ENCODE measurements at places on chromosomes 7 and 10.

- DNase-seq = no peak
Observed at GRCh38 chr7:156604311-156604710, 36.3 kb upstream of the RNF32 start.

- no peak for DNase-seq
Observed at GRCh38 chr7:18553605-18554003, 58.1 kb downstream of the HDAC9 start.

DNA sequence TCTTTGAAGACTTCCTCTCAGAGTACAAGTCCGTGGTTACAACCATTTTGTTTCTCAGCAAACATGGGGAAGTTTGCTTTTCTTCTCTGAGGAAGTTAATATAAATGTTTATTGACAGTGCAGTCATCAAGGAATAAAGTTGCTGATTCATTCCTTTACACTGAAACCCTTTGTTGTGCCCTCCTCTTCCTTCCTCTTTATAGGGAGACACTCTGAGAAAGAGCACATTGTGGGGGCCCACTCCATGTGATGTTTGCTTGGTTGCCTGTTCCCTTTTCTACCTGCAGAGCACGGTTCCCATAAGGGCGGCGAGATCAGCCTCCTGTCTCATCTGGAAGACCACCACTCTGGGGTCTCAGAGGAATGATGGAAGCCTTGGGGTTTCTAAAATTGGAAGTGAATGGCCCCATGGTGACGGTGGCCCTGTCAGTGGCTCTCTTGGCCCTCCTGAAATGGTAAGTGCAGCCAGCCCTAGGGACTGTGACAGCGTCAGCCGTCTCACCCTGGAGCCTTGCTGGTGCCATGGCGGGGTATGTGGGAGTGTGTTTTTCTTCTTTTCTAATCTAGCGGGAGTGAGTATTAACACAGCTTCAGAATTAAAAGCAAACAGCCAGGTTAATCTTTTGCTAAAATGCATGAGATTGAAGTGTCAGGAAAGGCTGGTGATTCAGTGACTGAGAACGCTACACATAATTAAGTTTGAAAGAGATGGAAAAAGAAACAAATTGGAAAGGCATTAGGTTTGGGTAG, at the start of gene TBXAS1:
Gene TBXAS1, plus strand, starts transcription at position 240 of the 750 bp plus-strand sequence. Its CDS starts 127 bp downstream, at position 367.
- DNase-seq = no peak

GRCh38 chr10:78759456-78760120, 309.2 kb upstream of the ZMIZ1 start:
- no peak for DNase-seq

- peak; percentile 70 for DNase-seq
Observed at GRCh38 chr7:101126651-101127459, at the start of gene SERPINE1. SERPINE1 (plus strand) TSS chr7:101127104; CDS start chr7:101128394, 1,290 bp downstream.

GRCh38 chr7:116776046-116776445, 86.3 kb upstream of the CAPZA2 start:
- DNase-seq = no peak

GRCh38 chr7:51213618-51214017, 103.0 kb downstream of the COBL start:
- DNase-seq = no peak

GRCh38 chr7:131238347-131238931, 89.2 kb upstream of the MKLN1 start:
- DNase-seq = no peak

GRCh38 chr7:150383710-150384397, 4.7 kb downstream of the ZNF775 start:
- no peak for DNase-seq

DNA sequence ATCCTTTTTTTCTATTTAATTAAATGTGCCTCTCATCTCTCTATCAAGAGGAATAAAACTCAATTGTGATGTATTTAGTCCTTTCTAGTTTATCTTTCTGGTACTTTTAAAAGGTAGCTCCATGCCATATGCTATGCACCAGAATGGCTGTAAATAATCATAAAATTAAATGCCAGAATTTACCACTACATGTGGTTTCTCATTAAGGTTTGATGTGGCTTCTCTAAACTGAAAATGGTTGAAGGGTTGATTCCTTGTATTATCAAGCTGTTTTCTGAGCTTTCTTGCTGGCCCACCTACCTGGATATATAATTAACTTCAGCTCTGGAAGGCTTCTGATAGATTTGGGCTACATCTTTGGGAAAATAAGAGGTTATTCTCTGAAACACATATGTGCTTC, 171.9 kb upstream of the RHOBTB1 start:
- DNase-seq = no peak

GRCh38 chr7:96675548-96675947, 34.1 kb downstream of the SEM1 start:
- peak; percentile 43 for DNase-seq

GRCh38 chr7:680411-681127, 45.9 kb upstream of the DNAAF5 start:
- no peak for DNase-seq

- no peak for DNase-seq
Observed at GRCh38 chr7:104286839-104287238, 41.6 kb upstream of the LHFPL3 start.

DNA sequence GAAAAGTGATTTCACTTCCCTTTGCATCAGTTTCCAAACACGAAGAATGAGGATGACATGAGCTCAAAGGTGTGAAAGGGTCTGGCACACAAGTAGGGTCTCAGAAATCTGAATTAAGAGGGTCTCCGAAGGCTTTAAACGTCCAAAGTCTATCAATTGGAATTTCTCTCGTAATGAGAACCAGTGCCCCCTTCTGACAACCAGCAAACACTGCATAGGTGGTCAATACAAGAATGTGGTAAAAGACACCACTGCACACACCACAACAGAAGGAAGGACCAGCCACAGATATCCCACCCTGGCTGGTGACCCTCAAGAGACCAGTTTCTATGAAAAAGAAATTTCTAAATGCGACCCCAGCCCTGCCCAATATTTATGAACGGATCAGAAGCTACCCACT, 78.1 kb downstream of the CALN1 start:
- no peak for DNase-seq

DNA sequence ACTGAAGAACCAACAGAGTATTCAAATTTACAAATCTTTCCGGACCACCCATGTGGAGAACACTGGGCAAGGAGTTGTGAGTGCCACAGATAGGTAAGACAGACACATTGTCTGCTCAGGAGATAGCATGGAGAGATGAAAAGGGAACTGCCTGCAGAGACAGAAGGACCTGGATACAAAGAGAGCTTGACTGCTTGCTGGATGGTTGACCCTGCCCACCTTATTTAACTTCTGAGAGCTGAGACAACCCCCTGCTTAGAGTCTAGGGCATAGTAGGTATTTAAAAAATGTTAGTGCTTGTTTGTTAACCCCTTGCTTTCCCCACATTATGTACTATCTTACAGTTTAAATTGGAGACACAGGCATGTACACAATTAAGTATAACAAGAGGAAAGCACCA, 314.1 kb downstream of the THSD7A start:
- DNase-seq = no peak

GRCh38 chr7:27375958-27376357, 133.4 kb downstream of the EVX1 start:
- no peak for DNase-seq

DNA sequence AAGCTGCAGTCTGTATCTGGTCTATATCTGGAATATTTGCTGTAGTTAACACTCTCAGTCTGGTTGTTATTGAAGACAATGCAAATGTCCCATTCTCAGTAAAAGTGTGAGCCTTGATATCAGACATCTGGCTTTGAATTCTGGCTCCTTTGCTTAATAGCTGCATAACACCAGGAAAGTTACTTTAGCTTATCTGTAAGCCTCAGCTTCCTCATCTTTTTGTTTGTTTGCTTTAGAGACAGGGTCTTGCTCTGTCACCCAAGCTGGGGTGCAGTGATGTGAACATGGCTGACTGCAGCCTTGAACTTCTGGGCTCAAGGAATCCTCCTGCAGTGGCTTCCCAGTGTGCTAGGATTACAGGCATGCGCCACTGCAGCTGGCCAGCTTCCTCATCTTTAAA, 41.3 kb downstream of the CNNM2 start:
- no peak for DNase-seq

- no peak for DNase-seq
Observed at GRCh38 chr7:45970454-45970853, 49.4 kb upstream of the IGFBP3 start.

GRCh38 chr7:151700586-151701165, 176.2 kb downstream of the PRKAG2 start:
- DNase-seq = no peak

- DNase-seq = no peak
Observed at GRCh38 chr7:12569673-12570072, 847 bp upstream of the SCIN start.

GRCh38 chr10:99996671-99997648, 12.8 kb downstream of the DNMBP start:
- DNase-seq = no peak

DNA sequence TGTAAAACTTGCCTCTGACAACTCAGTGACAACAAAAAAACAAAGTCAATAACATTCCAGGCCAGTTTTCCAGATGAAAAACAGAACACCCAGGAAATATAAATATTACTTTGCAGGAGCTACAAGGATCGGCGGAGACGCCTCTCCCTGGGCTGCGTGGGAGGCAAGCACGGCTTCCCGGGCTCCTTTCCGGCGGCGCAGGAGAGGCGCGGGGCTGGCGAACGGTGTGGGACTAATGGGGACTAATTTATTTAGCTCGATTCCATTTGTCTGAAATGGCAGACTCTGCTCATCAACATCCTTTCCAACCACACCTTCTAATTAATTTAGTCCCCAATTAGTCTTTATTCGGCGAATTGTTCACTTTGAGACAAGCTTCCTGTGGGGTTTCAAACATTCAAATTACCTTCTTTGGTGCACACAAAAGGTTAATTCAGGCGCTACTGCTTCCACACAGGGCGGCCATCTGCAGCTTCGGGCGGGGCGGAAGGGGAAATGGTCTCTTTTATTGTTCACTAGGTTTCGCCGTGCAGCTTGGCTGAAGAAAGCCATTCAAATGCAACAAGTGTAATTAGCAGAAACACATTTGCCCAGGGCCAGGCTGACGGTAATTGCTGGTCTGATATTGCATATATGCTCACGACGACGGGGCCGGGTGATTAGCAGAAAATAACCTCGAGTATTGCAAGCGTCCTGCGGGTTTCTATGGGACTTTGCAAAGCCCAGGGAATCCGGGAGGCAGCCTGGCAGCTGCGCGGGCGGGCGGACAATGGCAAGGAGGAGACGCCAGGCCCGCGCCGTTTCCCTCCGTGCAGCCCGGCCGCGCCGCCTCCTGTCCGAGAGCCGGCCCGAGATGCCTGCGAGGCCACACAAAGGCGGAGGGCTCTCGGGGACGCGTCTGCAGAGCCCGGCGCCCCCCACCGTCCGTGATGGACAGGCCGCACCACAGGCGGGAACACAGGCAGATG, 270.1 kb downstream of the PTPRN2 start:
- no peak for DNase-seq

DNA sequence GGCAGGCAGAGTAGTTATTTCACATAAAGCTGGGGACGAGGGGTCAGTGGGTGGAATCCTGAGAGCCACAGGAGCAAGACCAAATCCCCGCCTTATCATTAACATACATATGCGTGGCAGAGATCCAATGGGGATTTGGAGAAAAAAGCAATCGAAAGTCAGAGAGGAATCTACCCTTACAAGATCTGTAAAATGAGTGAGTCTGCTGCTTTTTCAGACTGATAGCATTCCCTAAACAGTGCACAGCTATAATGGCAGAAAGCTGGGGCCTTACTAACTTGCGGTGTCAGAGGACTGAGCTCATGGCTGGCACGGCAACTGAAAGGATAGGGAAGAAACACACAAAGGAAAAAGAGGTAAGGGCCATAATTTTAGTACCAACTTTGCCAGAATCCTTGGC, 25.0 kb downstream of the GPR22 start:
- no peak for DNase-seq

DNA sequence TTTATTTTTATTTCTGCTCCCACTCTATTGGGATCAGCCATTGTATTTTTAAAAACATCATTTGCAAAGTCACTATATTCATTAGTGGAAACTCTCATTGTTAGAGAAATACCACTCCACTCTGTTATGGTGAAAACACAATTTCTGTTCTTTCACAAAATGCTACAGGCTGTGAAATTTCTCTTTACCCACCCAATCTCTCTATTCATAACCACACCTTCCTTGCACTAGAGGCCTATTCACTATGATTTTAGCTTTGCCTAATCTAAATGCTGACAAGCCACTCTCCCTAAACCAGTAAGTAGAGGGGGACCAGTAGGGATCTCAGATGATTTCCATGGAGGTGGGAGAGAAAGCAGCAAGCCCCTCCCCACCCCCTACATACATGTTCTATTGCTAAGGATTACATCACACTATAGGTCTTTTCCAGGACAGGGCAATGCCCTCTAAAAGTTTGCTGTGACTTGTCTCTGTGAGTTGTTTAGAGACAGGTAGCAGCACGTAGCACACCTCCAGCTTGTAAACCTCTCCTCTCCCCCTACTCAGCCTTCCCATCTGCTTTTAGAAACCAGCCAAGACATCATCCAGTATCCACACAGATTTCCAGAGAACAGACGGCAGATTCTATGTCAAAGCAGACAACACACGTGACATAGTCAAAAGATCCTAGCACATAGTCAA, 58.3 kb upstream of the PPP1R3C start:
- no peak for DNase-seq
